Activated B cell treated with CpG ODN at 0.5 μM for 24 hours (primary cell): ENCODE measurements at places on chromosomes 7 and 10.

DNA sequence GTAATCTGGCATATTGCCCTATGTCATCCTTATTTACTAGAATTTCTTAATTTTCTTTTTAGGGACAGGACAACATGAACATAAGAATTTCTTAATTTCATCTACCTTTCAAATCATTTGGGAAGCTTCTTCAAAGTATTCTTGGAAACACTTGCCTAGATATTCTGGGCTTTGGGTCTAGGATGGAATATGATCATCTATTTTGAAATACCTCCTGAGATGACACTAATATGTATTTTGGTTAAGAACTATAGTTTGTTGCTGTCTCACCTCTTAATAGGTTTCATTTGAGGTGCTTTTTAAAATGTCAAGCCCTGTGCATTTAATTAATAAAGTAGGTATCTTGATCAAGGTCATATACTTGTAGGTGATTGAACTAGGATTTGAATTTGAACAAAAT, 49.1 kb downstream of the SEPTIN7 start:
- DNase-seq, result no peak

DNA sequence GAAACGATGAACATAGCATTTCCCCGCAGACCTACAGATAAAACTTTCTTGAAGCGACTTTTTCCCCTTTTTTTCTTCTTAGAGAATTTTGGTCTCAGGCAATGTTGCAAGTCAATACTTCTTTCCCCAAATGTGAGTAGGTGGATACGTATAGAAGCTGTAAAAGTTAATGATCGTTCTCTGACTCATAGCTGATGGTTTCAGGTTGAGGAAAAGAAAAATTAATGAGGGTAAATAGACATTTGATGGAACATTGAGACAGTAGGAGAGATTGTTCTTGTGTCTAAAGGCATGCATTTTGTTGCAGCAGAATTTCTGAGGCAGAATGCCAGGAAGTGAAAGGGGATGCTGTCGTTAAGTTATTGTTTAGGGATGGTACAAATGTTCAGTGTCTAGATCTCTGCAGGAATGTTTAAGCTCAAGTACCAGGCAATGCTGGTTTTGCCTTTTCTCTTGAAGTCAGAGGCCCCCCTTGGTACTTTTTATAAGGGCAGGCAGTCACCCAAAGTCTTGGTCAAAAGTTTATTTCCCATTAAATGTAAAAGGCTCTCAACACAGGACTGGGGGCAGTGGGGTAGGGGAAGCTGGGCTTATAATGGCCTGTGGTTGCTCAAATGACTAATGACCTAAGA, 9.3 kb downstream of the TCF7L2 start:
- DNase-seq, result no peak

GRCh38 chr7:102165136-102165535, 121.5 kb upstream of the SH2B2 start:
- no peak for DNase-seq

DNA sequence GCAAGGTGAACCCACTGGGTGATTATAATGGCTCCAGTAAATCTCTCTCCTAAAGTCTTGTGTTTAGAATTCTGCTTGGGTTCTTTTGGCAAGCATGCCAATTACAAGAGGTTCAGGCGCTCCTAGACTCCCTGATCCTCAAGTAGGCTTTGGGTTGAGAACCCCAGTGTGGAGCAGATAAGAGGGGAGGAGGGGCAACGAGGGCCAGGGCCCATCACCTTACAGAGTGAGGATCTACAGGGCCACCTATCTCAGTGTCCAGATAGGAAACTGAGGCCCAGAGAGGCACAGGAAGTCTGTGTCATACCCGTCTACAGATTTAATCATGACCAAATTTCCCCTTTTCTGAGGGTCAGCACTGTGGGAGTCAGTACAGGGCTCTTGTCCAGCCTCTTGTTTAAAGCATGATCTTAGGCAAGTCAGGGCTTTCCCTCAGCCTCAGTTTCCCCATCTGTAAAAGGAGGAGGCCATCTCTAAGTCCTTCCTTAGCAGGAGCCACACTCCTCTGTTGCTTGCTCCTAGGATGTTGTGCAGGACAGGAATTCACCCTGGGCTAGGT, 4.4 kb downstream of the TACR2 start:
- DNase-seq, result no peak

GRCh38 chr10:130014263-130015074, 50.4 kb upstream of the EBF3 start:
- no peak for DNase-seq

GRCh38 chr7:116395141-116395791, 104.3 kb upstream of the CAV2 start:
- no peak for DNase-seq

DNA sequence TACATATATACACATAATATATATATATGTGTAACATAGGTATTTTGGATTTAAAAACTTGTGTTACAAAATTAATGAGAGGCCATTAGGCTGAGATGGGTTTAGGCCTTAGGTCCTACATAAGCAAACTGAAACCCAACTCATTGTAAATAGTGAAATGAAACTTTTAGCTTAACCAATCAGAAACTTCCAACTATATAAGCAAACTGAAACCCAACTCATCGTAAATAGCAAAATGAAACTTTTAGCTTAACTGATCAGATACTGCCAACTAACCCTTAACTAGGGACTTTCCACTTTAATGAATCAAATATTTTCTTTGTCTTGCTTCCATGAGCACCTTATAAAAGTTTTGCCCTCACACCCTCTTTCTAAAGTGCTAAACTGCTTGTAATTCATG, 17.3 kb upstream of the SAMD9L start:
- no peak for DNase-seq

DNA sequence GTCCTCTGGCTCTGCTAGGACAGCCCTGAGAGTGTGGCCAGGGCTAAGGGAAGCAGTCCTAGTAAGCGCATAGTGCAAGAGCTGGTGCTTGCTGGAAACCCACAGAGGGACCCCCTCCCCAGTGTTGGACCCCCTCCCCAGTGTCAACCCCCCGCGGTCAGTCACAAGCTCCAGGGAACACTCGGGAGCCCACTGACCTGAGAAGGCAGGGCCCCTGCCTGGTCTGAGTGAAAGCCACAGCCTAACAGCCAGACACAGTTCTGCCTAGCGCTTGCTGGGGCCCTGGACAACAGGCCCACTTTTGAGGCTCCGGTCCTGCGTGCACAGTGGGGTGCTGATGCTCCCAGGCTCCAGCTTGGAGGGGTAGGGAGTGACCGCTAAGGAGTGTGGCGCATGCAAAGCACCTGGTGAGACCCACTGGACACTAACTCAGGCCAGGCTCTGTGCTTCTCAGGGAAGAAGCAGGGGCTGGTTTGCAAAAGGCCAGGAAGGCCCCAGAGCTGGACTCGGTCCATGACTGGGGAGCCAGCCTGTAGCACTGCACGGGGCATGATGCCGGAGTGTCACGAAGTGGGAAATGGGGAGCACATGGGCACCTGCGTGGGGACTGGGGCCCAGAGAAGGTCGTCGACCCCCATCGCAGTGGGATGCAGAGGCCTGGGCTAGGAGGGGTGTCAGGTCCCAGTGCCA, 175.8 kb upstream of the PPP2R2D start:
- no peak for DNase-seq

DNA sequence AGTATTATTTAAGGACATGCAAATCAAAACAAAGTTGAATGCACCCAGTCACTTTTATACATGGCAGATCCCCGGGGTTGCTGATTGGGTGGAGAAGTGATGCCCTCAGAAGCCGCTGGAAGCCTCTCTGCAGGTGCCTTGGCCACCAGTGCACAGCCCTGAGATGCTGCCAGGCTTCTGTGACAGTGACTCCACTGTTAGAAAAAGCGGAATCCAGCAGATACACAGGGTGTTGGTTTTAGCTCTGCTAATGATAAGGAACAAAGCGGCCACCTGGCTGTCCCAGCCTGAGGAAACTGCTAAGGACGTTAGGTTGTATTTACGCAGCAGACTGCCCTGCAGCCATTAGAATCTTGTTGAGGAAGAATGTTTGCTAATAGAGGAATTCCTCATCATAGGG, 47.5 kb downstream of the JAKMIP3 start:
- peak; percentile 4 for DNase-seq

DNA sequence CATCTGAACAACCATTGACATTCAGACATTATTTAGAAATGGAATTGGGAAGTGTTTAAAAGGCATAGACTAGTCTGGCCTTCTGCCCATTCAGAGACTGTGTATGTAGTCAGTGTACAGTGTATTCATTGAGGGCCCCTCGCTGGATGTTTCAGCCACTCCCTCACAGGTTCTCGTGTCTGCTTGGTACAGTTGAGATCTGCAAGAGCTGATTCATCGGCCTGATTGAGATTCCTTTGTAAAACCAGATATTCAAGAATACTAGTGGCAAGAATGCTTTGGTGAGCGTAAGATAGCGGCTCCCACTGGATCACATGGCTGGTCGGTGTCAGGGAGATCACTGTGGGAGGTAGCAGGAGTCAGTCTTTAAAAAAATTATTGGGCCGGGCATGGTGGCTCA, 119.5 kb downstream of the TCF7L2 start:
- no peak for DNase-seq

GRCh38 chr10:62811159-62811875, 4.8 kb downstream of the EGR2 start:
- DNase-seq, result no peak

- DNase-seq, result no peak
Observed at GRCh38 chr7:84216472-84216871, 21.9 kb upstream of the SEMA3A start.

DNA sequence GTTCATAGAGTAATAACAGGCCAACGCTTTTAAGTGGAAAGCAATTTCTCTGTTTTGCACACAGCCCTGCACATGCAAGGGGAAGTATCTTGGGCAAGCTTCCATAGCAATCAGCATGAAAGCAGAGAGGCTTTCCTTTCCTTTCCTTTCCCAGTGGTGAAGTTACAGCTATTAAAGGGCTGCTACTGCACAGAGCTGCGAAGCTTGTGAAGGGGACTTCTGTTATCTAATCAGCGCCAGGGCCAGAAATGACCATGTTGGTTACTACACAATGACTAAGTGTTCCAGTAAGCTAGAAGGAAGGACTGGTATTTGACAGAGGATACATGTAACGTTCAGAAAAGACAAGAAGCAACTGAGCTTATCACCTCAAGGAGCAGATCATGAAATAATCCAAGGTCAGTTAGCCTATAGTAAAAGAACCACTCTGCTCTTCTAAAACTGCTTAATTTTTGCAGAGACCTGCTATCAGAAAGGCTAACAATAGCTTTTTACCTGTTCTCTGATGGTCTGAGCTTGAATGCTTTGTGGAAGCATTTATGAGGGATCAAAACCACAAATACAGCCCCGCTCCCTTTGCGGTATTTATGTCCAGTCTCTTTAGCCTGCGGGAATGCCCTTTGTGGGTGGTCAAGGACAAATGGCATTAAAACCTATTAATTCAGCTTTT, 45.9 kb downstream of the SGMS1 start:
- no peak for DNase-seq

DNA sequence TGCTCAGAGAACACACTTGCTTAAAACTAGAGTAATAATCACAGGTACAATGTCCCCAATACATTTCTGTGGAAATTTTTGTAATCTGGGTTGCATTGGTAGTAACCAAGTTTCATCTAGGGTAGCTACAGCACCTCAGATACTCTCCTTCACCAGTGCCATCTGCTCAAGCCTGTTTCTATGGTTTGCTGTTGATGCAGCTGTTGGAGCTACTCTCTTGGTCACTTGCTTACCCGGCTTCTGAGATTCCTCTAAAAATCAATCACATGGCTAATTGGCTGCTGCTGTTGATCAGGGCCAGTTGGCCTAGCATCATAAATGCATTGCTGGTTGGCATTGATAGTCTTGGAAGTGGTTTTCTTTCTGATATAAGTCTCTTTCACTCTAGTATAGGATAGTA, 220.8 kb downstream of the BICC1 start:
- DNase-seq, result no peak

DNA sequence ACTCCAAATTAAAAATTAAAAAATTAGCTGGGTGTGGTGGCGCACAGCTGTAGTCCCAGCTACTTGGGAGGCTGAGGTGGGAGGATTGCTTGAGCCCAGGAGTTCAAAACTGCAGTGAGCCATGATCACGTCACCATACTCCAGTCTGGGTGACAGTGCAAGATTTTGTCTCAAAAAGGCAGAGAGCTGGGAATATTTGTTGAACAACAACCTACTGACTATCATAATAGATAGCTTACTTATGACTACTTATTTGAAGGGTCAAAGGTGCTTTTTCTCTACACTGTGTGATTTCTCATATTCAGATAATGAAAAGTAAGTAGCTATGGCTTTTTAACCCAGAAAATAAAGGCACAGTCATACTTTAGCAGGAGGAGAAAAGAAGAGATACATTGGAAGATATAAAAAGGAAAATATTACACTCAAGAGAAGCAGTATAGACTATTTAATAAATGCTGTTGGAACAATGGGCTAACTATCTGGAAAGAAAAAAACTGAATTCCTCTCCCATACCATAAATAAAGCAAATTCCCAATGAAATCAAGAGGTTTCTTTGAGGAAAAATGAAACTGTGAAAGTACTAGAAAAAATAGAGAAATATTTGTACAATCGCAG, 6.7 kb downstream of the GSDME start:
- no peak for DNase-seq

- peak; percentile 38 for DNase-seq
Observed at GRCh38 chr7:23696916-23697441, 13.0 kb upstream of the STK31 start.

- DNase-seq, result no peak
Observed at GRCh38 chr10:51567271-51567670, 132.1 kb downstream of the CSTF2T start.

- DNase-seq, result no peak
Observed at GRCh38 chr7:43784030-43784584, 25.6 kb downstream of the BLVRA start.

DNA sequence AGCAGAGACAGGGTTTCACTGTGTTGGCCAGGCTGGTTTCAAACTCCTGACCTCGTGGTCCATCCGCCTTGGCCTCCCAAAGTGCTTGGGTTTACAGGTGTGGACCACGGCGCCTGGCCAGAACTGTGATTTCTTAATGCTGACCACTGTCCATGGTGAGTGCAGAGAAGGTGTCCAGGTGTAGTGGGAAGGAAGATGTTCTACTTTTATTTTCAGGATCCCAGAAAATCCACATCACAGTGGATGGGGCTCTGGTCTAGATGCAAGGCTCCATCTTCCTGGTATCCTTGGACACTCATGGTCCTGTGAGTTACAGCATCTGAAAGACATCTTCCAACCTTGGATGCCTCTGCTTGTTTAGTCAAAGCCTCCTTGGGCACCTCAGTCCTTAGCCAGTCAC, 92.7 kb downstream of the CCDC3 start:
- no peak for DNase-seq

- DNase-seq, result no peak
Observed at GRCh38 chr10:121822180-121822579, 105.7 kb downstream of the ATE1 start.

GRCh38 chr10:132705173-132705572, 80.8 kb downstream of the NKX6-2 start:
- DNase-seq, result no peak
